ENCODE measurements at places on chromosomes 5 and 9.

GRCh38 chr5:173180331-173180730 lies 36.0 kb downstream of the BNIP1 start:
- DNase-seq = peak; percentile 18

GRCh38 chr9:4011054-4011453 lies 288.8 kb downstream of the GLIS3 start:
- DNase-seq = no peak

- DNase-seq = no peak
Measured at GRCh38 chr9:137262909-137263285, 7.8 kb downstream of the NELFB start.

DNA sequence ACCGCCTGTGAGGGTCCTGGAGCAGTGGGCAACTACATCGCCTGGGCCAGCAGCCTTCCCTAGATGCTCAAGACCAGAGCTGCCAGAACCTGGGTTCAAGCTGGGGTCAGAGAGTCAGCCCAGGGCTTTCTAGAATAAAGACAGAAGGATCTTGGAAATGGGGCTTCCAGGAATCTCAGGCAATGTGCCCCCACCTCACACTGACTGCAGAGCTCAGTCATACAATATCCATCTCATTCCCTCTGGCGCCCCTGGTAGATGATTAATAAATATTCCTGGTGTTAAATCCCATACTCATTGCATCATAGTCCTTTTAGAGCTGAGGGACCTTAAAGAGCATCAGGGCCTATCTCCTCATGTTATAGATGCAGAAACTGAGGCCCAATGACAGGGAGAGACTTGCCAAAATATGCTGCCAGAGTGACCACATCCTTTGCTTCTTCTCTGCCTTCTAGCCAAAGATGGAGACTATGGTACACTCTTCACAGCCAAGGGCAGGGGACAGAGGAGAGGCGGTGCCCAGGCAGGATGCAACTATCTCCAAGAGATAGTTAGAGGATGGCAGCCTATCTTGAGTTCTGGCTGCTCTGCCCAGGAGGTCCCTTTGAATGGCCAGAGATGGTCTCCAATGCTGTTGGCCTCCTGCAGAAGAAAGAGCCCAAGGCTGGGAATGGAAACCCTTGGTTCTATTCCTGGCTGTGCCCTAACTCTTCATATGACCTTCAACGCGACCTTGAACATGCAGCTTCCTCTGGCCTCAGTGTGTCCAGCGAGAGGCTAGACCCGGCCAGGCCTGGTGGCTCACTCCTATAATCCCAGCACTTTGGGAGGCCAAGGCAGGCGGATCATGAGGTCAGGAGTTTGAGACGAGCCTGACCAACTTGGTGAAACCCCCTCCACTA lies 36.2 kb upstream of the IL17B start:
- no peak for DNase-seq

- peak; percentile 83 for DNase-seq
Measured at GRCh38 chr9:108041551-108041950, 552.0 kb upstream of the KLF4 start.

DNA sequence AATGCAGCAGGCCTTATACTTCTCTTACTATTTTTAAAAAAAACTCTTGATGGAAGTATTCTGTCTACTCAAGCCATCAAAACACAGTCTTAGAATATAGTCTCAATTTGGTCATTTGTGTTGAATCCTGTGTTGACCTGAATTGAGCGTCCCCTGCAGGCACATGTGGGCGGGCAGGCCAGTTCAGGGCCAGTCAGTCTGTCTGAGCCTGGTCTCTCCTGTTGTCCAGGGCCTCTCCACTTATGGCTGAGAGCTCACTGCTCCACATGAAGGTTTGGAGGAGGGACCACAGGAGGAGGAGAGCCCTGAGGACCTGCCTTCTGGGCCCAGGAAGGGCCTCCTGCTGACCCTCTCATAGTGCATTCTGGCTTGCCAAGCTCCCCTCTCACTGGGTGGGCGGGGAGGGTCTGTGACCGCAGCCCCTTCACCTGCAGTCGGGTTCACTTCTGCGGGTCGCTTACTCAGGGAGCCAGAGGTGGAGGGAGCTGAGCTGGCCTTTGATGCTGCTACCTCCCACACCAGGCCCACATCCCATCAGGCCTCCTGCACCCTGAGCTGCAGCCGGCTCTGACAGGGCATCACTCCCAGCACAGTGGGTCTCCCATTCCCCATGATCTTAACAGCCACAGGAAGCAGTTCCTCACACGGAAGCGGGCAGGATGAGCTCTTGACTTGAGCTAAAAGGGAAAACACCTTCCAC lies 178.2 kb upstream of the S1PR3 start:
- no peak for DNase-seq

DNA sequence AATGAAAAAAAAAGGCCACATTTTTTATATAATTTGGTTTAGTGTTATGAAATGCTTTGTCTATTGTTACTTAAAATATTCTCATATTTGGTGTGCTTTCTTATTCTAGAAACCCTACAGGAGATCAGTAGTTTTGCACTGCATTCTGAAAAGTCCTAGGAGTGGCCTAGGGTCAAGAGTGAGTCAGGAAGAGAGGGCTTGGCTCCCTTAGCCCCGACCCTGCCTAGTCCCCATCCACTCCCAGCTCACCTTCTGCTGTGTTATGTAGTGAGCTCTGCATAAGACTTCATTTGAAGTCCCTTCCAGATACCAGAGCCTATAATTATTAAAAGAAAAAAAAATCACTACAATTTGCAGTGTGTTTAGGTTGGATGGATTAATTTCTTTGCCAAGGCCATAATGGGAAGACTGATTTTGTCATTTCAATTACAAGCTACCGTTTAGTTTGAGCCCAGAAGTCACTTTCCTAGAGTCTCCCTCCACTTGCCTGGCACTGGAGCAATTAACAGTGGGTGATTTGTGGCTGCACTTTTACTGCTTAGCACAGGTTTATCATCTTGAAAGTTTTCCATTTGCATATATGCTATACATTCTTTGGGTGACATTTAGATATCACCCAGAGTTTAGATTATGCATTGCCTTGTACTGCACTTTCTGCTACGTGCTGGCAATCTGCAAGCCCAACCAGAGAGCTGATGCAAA lies 143.3 kb downstream of the INSYN2B start:
- DNase-seq = no peak

GRCh38 chr9:78671785-78672184 lies 374.9 kb downstream of the PSAT1 start:
- no peak for DNase-seq

DNA sequence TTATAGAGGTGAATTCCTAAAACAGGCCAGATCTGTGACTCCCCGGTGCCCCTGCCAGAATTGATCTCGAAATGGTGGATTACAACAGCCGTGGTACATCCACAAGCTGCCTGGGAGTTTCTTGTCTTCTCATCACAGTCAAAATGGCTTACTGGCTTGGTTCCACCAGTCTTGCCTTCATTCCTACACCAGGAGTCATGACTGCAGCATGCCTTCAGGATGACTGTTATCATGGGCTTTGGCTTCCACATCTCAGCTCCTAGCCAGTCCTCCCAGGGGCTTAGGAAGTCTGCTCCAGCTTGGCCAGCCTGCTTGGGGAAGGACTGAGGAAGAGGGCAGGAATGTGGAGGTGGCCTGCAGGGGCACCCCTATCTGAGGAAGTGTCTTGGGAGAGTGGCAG lies 132.9 kb upstream of the NR3C1 start:
- peak; percentile 89 for DNase-seq

DNA sequence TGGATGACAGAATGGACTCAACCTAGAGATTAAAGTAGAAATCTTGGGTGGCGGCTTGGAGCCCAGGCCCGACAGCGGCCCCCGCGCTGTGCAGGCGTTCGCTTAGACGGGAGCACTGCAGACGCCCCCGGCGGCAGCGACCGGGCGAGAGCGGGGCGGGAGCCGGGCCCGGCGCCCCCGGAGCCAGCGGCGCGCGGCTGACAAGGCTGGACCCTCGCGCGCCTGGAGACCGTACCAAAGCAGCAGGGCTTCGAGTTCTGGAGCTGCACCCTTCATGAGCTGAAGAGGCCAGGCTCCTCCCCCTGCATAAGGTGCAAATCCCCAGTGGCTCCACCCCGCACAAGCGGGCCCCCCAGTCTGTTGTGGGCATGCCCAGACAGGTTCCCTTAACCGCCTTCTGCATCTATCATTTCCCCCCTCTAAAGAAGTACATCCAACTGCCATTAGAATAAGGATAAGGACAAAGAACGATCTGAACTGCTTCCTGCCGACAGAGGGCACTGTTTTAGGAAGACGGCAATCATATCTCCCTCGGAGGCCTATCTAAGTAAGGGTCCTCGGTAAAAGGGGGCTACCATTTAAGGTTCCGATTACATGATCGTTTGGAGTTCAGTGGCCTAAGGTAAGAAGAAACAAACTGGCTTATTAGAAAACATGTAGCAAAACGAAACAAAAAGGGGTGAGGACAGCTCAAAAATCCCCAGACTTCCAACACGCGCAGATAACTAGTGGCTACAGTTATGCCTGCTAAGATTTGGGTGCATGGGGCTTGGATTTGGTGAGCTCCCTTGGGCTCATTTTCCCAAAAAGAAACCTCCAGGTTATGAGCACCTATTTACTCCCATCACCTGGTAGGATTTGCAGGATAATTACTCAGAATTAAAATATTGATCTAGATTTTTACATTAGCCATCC lies 66.3 kb downstream of the RGMB start:
- peak; percentile 54 for DNase-seq

- no peak for DNase-seq
Measured at GRCh38 chr5:170109059-170110031, 3.6 kb downstream of the FOXI1 start.

DNA sequence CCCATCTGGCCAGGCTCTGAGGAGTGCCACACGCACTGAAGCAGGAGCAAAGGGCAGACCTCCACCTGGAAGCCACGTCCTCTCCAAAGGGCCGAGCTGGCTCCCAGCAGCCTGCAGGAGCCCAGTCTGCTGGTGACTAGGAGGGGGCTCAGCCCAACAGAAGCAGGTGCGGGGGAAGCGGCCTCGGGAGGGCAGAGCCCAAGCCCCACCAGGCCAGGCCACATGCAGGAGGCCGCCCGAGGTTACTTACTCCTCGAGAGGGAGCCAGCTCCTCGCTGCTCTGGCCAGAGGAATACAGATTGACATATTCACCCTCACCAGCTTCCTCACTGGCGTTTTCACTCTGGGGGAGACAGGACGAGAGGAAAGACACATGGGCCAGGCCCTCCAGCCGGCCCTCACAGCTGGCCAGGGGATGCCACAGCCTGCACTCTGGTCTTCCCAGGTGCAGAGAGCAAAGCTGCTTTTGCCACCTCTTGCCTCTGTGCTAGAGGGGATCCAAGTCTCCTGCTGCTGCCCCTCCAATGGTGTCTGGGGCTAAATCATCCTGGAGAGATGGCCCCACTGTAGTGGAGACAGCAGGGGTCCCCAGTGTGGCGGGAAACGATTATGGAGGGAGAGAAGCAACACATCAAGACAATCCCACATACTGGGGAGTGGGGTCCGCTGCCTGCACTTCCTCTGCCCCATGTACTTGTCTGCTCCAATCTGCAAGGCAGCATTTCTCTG lies 58.6 kb downstream of the PRRT1B start:
- DNase-seq = no peak

Measured in RPMI7951 (cell line).